B cell (primary cell): ENCODE measurements at places on chromosomes 13 and 19. TPM values are rescaled to one million over a fixed set of nuclear protein-coding genes. Genes with fewer than 3 reads are reported as not detected.

DNA sequence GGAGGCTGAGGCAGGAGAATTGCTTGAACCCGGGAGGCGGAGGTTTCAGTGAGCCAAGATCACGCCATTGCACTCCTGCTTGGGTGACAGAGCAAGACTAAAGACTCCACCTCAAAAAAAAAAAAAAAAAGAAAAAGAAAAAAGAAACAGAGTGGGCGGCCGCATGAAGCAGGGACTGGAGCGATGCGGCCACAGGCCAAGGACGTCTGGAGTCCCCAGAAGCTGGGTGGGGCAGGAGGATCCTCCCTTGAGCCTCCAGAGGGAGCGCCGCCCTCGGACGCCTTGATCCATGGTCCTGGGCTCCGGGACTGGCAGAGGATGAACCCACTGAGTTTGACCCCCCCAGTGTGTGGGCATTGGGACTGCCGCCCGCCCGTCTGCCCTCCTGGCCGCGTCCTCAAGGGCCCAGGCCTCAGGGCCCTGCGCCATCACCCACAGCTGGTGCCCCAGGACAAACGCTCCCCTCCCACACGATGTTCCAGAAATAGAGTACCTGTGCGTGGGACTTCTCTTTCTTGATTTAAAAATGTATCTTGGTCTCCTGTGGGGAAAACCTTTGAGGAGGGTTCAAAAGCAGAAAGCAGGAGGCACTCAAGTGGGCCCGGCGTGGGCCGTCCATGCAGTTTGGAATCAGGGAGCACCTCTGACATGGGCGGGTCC, 15.5 kb downstream of the BTBD2 start:
- H3K4me1 ChIP-seq = no peaks in the 10 kb centered on the region
- no peak for DNase-seq
- H3K27ac ChIP-seq = no peak overlapping the region

Gene HDGFL2
- total RNA-seq = 49.3 and 49.9 TPM in 2 replicates

- no peak overlapping the region for H3K4me3 ChIP-seq
- DNase-seq = no peak
- no peaks in the 10 kb centered on the region for H3K36me3 ChIP-seq
- no peaks in the 10 kb centered on the region for H3K27me3 ChIP-seq
- H3K4me1 ChIP-seq = no peaks in the 10 kb centered on the region
- H3K27ac ChIP-seq = no peak overlapping the region
Observed at GRCh38 chr13:32261567-32261966, 53.6 kb downstream of the ZAR1L start.

Gene ZNF565
- 5.2 and 5.5 TPM in 2 replicates for total RNA-seq

Gene CYP2F1
- not detected in 2 replicates for total RNA-seq

- H3K4me1 ChIP-seq = peaks cover 11% of the 10 kb centered on the region
- no peak overlapping the region for H3K27ac ChIP-seq
- DNase-seq = no peak
- peaks cover 10% of the 10 kb centered on the region for H3K27me3 ChIP-seq
Observed at GRCh38 chr13:97108530-97108900, 113.6 kb upstream of the MBNL2 start.

DNA sequence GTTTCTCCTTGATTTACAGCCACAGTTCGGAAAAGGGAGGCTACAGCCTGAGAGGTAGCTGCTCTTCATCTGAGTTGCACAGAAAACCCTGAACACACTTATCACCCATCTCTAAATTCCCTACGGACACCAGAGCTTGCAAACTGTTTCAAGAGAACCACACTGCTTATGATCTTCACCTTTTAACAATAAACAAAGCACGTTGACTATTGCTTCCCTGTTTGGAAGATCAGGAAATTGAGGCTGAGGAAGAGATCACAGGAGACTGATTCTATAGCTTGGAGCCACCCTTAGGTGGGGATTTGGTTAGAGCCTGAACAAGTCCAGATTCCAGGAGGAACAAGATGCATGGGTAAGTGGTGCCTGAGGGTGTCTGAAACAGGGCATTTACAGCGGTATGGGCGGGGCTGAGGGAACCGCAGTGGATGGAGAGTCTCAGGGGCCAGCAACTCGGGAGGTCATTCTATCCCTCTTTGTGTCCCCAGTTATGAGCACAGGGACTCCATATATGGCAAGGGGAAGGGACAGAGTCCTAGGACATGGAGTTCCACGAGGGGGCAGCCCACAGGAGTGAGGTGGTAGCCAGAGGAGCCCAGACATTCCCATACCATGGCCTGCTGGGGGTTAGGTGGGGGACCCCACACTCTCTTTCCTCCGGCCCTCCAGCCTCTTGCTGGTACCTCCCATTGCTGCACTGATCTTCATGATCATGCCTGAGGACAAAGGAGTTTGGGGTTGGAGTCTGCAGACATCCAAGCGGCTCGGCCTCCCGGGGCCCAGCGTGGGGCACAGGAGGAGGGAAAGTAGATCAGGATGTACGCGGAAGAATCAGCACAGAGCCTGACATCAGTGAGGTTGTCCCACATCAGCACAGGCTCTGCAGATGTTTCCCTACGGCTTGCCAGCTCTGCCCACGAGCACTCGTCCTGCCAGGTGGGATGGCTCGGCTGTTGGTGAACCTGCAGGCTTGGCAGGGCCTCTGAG, 162.3 kb upstream of the ZNF536 start:
- no peak overlapping the region for H3K27ac ChIP-seq
- H3K4me3 ChIP-seq = no peak overlapping the region
- no peaks in the 10 kb centered on the region for H3K36me3 ChIP-seq
- H3K4me1 ChIP-seq = peaks cover 3% of the 10 kb centered on the region
- H3K27me3 ChIP-seq = no peaks in the 10 kb centered on the region

Gene CEACAM8
- not detected in 2 replicates for total RNA-seq

DNA sequence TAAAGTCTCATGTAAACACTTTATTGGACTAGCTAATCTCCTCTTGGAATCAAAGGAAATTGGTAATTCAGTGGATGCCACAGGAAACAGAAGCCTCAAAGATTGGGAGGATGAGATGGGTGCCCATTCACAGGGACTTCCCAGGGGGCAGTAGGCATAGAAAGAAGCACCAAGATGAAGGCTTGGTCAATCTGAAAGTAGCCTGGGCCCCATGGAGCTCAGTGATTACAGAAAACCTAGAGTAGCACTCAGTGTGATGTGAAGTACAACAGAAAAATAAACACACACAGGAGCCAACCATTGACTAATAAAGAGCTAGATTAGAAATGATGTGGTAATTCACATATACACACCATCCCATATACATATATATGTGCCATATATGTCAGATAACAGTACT, 560.6 kb downstream of the TBC1D4 start:
- H3K36me3 ChIP-seq = no peaks in the 10 kb centered on the region
- no peaks in the 10 kb centered on the region for H3K27me3 ChIP-seq
- DNase-seq = no peak
- no peak overlapping the region for H3K4me3 ChIP-seq

- no peak for DNase-seq
- H3K4me3 ChIP-seq = no peak overlapping the region
- H3K36me3 ChIP-seq = no peaks in the 10 kb centered on the region
Observed at GRCh38 chr13:98749501-98749900, 3.0 kb downstream of the SLC15A1 start.
